AG08395 (cell line): ENCODE measurements at places on chromosomes 7 and 10.

DNA sequence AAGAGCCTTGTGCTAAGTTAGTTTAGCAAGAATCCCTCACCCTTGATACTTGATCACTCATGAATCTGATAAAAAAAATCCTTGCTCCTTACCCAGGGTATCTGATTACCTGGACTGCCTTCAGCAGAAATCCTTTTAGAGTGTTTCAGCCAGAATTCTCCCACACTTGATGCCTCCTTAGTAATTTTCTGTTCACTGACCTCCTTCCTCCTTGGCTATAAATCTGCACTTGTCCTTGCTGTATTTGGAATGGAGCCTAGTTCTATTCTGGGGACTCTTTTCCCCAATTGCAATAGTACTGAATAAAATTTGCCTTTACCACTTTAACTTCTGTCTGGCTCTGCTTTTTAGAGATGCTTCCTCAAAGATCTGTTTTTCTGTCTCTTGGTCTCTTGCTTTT, 84.9 kb downstream of the RPS24 start:
- no peak for DNase-seq

DNA sequence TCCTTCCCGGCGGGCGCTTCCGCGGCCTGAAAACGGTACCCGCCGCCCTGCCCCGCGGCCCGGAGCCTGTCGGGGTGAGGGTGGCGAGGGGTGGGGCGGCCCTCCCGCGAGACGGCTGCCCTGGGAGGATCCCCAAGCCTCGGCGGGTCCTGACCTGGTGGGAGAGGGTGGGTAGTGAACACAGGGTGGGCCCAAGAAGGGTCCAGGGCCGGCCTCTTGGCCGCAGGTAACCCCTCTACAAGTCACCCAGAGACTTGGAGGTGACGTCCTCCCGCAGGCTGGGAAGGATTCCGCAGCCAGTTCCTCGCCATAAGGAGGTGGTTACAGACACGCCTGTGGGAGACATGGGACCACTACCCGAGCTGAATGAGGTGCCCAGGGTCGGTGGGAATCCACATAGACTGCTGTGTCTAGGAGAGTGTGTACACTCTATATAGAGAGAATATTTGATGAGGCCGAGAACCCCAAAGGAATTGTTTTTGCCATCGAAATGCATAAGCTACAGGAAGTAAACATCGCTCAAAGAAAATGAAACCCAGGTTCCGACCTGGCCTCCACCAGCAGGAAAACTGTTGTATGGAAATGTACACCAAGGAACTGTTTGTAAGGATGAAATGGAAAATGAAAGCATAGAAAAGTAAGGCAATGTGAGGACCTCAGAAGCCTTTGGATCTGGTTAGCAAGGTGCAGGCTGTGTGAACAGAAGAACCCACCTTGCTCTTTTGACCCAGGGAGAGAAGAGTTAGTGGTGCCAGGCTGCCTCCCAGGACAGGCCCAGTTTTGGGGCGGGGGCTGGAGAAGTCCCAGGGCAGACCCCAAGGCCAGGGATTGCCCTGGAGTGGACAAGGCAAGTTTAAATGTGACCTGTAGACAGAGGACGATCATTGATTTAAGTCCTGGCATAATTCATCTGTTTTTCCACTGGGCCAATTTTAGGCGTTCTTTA, 659 bp downstream of the OPTN start:
- no peak for DNase-seq

GRCh38 chr7:158011941-158012340, 575.7 kb downstream of the PTPRN2 start:
- DNase-seq: no peak

GRCh38 chr7:32941681-32942414, 15.4 kb upstream of the FKBP9 start:
- no peak for DNase-seq

DNA sequence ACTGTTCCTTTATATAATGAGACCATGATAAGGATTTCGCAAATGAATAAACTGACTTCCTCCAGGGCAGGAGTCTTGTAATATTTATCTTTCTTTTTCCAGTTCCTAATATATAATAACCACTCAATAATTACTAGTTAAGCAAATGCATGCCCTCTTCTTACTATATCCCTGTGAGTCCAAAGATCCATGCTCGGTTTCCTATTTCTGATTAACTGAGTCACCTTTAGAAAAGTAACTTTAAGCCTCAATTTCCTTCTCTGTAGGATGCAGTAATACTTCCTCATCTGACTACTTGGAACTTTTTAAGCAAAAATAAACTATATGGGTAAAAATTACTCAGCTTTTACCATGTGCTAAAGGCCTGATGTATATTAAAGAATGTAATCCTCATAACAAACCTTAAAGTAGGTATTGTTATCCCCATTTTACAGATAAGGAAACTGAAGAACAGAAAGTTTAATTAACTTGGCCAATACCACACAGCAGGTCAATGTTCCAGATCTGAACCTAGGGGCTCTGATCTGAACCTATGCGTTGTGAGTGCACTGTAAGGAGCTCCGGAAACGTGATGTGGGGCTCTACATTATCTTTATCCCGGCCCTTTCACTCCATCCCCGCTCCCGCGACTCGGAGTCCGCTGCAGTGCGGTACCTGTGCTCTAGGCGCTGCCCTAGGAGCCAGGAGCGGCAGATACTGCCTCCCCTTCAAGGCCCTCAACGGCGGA, 458 bp downstream of the COX15 start:
- no peak for DNase-seq

GRCh38 chr7:91242097-91242844, 22.0 kb upstream of the FZD1 start:
- DNase-seq: peak; percentile 59

DNA sequence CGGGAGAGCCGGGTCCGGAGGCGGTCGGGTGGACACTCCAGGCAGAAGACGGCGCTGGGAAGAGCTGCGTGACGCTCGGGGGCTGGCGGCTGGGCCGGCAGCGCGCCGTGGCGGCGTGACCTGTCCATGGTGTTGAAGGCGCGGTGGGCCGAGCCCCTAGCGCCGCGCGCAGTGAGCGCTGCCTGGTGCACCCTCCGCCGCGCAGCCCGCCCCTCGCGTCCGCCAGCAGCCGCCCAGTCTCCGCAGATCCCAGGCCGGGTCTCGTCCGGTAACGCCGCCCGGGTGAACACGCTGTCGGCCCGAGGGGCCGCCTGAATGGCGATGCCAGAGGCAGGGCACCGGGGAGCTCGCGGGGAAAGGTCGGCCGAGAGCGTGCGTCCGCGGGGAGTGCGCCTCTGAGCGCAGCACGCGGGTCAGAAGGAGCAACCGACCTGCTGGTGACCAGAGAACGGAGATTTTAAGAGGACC, 657 bp upstream of the TMEM178B start:
- peak; percentile 25 for DNase-seq

- peak; percentile 21 for DNase-seq
Observed at GRCh38 chr7:121872831-121873288, at the start of gene PTPRZ1. TSS of gene PTPRZ1 (plus strand) at chr7:121873161. CDS start at chr7:121873500, 339 bp downstream.
